Fibroblast of the conjunctiva (primary cell): ENCODE measurements at places on chromosomes 4 and X.

DNA sequence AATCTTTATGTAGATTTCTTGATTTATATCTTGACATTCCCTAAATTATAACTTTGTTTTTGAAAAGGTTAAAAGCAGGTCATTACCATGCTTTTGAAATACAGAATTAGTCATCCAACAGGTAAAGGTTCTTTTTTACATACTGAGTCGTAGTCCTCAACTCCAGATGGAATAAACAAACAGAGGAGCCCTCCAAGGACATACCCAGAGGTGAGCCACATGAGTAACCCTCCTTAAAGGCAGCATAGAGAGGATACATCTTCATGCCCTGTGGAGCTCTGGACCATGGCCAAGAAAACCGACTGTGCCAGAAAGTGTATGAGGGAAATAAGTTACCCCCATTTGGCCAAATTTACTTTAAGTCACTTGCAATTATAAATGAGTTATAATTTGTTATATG lies 95.3 kb upstream of the MCF2 start:
- DNase-seq, result no peak

DNA sequence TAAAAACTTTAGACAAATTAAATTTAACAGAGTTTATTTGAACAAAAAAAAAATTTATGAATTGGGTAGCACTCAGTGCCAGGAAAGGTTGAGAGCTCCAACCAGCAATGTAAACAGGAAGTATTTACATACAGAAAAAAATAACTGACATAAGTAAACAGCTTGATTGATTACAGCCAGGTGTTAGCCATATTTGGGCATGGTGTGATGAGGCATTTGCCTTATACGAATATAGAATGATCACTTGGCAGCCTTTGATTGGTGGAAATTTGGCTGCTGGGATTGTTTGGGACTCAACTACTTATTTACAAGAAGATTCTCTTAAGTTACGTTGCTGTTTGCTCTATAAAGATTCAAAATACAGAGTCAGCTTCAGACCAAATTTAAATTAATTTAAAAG lies 172.0 kb downstream of the ADAM29 start:
- no peak for DNase-seq

GRCh38 chrX:23802431-23802830 lies 19.5 kb downstream of the SAT1 start:
- DNase-seq, result no peak

DNA sequence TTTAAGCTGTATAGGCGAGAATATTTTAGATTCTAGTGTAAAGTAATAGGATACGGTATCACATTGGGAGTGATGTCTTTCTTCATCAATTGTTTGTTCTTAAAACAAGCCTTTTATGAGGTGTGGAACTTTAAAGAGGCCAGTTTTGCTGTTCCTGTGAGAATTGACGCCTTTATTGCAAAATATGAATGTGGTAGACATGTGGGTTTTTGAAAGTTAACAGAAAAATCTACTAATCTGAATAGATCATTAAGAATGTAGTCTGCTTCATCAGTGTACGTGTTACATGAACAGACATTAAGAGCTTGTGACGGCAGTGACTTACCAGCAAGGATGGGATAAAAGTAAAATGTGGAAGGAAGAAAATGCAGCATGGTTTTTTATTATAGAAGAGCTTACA lies 63.8 kb downstream of the STOX2 start:
- no peak for DNase-seq

DNA sequence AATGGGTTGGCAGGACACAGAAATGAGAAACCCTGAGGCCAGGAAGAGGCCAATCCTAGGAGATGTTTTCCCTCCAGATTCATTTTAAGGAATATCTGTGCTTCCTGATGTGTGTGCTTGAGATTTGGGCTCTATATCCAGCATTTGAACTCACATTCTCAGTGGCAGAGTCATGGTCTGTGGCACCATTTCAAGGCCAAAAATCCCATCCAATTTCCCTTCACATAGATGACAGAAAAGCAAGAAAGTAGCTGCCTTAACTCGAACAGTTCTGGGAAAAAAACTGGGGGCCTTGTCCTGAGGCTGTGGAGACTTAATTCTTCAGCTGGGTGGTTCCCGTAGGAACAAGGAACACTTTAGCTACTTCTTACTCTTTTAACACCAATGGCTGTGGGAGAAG lies 27.4 kb downstream of the TAF7L start:
- no peak for DNase-seq
